ENCODE measurements at places on chromosomes 12 and 14.

- peak; percentile 68 for DNase-seq
Observed at GRCh38 chr12:123120452-123121166, 30.3 kb downstream of the PITPNM2 start.

DNA sequence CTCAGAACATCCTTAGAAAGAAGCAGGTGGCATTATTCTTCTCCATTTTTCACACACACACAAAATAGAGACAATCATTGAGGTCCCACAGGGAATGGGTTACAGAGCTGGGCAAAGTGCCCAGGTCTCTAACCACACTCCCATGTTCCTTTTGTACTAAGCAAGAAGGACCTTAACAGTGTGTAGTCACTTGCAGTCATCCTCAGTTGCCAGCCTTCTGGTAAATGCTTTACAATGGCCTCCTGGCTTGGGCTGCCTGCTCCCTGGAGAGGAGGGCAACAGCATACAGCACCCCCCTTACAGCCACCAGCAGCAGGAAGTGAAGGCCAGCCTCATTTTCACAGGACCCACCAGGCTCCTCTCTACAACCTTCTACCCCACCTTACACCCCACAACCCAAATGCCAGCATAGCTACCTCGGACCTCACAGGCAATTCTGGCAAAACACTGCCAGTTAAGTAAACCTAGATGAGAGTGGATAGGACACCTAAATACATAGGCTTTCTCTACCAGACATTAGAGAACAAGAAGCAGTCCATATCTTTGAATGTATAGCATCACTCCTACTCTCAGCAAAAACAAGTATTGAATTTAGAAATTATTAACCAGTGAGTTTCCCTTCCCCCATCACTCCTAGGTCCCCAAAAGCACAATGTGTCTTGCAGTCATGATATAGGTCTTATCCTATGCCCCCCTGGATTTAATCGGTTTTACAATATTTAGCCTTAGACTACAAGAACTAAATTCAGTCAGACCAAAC is 88.1 kb downstream of the PPP2R5E start:
- no peak for DNase-seq

DNA sequence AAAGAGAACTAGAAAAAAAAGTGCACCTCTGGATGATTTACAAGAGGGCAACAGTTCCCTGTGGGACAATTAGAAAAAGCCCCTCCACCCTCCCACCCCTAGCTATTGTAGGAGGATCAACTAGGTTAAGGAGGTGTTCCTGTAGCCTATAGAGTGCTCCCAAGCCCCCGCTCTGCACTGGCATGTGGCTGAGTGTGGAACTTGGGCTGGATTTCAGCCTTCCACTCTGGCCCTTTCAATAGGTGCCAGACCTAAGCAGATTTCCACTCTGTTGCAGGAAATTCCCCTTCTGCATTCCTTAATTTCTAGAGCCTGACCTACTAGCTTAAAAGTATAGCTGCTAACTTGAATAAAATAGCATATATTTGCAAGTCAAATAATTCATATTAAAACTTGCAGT is 2.8 kb downstream of the NFATC4 start:
- no peak for DNase-seq

DNA sequence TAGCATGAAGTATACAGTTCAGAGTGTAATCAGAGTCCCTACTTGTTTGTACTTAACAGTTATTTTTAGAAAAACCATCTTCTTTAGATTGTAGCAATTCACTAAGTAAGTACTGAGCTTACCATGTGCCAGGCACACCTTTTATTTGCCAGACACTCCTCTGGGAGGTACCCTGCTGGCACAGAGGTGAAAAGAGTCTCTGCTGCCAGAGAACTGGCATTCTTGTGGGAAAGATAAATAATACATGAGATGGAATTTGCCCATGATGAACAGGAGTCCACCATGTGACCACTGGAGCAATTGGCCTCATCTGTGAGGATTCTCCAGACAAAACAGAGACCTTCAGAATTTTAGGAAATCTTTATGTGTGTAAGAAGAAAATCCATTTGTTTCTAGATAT is 199.3 kb upstream of the SLC16A7 start:
- no peak for DNase-seq

DNA sequence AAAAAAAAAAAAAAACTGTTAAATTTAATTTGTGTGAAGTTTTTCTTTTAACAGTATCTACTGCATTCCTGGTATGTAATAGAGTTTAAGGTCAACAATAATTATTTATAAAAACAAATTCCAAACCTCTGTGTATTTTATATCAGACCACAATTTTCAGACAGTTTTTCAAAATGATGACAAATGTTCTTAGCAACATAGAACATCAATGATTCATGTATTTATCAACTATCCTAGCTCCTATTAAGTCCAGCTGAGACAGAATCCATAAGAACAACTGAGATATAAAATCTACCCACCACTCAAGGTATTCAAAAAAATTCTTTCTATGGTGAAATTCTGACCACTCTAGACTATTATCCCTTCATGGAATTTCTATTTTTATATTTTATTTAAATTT is 144.5 kb downstream of the EPS8 start:
- no peak for DNase-seq

GRCh38 chr12:106480251-106480650 is 102.6 kb upstream of the RFX4 start:
- DNase-seq = no peak

DNA sequence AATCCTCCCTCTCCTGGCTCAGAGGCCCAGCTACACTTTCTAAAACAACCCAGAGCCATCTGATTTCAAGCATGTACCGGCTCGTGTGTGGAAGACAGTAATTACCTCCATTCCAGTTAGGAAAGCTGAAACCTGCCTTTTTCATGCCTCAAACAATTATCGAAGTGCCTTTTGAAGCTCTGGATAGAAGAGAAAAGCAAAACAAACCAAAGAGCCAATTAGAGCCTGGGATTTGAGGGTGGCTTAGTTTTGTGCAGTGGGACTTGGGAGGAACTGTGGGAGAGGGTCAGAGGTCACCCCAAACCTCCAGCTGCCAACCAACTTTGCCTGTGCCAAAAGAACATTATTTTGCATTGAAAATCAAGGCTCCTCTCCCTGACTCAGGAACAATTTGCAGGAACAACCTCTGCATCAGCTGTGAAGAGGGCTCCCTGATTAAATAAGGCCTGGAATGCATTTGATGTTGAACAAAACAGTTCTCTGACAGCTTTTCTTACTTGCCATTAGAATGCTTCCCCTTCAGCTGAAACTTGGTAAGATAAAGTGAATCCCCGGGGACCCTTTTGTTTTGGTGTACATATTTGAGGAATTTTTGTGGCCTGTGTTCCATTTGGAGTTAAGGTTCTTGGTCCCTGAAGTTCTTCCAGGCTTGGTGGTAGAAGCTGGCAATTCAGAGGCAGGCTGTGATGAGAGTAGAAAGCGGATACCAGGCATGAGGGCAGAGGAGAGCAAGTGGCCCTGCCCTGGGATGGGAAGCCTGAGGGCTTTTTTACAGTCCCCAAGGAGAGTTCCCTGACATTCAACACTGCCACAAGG is 270.1 kb downstream of the ZFP36L1 start:
- no peak for DNase-seq

DNA sequence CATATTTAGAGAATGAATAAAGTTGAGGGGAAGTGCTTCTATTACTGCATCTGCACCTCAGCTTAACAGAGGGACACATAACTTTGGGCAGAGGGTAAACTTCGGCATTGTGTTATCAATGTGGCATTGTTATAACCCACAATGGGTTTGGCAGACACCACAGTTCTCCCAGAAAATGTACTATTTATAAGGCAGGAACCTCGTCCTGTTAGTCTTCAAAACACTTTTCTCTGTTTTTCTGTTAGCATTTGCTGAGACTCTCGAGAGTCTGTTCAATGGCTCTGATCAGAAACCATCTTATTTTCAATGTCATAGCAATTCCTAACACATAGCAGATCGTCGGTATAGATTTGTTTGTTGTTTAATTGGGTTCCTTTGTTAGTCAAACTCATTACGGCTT is 13.9 kb downstream of the PPP1R36 start:
- no peak for DNase-seq

GRCh38 chr14:32620303-32620702 is 291.2 kb downstream of the AKAP6 start:
- no peak for DNase-seq

DNA sequence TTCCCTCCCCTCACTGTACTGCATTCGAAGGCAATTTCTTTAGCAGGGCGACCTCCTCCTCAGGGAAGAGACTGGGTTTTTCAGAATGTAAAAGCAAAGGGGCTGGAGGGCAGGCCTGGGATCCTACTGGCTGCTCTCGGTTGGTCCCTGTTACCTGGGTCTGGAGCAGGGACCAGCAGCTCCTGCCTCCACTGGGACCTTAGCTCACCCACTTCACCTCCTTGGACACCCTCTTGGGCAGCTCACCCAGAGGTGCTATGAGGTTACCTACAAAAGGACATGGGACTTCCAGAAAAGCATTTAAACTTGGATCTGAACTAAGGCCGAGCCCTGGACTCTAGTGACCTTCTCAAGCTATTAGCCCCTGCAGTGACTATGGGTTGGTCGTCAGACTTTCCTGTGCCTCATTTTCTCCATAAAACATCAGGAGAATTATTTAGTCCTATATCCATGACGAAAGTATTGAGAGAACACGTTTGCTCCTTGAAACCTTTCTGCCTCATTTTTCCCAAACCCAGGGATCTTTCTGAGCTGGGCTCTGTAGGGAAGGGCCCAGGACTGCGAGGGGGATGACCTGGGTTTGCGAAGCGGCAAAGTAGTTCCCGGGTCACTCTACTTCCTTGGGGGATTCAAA is 65.0 kb downstream of the FBXL14 start:
- no peak for DNase-seq

- DNase-seq = no peak
Observed at GRCh38 chr14:100588671-100589070, 1.5 kb upstream of the BEGAIN start.

DNA sequence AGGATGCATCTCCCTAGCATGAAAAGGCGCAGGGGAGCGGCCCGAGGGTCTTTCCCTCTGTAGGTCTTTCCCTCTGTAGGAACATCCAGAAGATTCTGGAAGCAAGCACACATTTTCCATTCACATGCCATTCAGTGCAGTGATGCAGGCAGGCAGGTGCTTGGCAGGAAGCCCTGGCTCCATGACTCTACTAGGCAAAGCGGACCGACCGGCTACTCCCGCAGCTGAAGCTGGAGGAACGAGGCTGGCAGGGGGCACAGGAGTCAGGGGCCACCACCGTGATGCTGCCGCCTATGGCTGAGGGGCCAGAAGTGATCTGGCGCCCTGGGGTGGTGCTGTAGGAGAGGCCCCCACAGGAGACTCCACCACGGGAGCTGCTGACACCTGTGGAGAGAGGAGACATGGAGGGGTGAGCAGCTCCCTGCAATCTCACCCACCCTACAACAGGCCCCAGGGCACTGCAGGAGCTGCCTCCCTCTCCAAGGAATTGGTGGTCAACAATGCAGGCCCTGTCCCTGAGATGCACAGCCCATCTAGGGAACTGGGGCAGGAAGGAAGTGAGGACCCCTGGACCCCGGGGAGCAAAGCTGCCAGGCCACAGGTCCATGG is 6.5 kb downstream of the KRT85 start:
- DNase-seq = no peak

DNA sequence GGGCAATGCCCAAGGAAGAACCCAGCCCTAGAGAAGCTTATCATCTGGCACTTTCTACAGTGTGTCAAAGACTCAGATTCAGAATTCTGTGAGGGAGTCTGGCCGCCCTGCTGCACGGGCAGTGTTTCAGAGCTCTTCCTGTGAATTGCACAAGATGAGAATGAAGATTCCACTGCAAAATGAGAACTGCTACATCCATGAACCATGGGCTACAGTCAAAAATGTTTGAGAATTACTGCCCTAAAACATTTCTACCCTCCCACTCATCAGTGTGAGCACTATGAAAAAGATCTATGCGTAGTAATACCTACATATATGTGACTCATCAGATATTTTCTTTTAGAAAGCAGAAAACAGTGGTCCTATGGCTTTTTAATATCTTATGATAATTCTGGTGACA is 104.0 kb downstream of the STAB2 start:
- no peak for DNase-seq

DNA sequence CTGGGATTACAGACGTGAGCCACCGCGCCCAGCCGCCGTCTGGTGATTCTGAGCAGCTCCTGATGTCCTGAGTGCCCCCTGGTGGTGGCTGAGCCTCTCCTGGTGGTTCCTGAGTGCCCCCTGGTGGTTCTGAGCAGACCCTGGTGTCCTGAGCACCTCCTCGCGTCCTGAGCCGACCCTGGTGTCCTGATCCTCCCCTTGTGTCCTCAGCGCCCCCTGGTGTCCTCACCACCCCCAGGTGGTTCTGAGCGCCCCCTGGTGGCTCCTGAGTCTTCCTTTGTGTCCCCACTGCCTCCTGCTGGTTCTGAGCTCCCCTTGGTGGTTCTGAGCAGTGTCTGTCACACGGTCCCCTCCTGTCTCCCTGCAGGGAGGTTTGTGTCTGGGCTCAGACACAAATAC is 1304.9 kb downstream of the TMEM121 start:
- peak; percentile 60 for DNase-seq

DNA sequence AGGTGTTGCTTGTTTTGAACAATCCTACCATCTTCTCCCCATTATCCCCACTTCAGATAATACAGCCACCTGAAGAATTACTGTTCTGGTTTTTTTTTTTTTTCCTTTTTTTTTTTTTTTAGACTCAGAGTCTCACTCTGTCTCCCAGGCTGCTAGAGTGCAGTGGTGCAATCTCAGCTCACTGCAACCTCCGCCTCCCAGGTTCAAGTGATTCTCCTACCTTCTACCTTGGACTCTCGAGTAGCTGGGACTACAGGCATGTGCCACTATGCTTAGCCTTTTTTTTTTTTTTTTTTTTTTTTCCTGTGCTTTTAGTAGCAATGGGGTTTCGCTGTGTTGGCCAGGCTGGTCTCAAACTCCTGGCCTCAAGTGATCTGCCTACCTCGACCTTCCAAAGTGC is 179.4 kb upstream of the ABCD2 start:
- no peak for DNase-seq

- DNase-seq = no peak
Observed at GRCh38 chr12:131800594-131801135, 27.5 kb upstream of the MMP17 start.

- no peak for DNase-seq
Observed at GRCh38 chr14:103142721-103143302, 19.6 kb downstream of the TNFAIP2 start.

- no peak for DNase-seq
Observed at GRCh38 chr12:62647586-62647985, 181.0 kb downstream of the MON2 start.
